Amygdala (tissue), 56 donors: ENCODE measurements at places on chromosomes 3 and 15.
A peak's percentile ranks its signal among the peaks of the same experiment; 100 is the strongest.

DNA sequence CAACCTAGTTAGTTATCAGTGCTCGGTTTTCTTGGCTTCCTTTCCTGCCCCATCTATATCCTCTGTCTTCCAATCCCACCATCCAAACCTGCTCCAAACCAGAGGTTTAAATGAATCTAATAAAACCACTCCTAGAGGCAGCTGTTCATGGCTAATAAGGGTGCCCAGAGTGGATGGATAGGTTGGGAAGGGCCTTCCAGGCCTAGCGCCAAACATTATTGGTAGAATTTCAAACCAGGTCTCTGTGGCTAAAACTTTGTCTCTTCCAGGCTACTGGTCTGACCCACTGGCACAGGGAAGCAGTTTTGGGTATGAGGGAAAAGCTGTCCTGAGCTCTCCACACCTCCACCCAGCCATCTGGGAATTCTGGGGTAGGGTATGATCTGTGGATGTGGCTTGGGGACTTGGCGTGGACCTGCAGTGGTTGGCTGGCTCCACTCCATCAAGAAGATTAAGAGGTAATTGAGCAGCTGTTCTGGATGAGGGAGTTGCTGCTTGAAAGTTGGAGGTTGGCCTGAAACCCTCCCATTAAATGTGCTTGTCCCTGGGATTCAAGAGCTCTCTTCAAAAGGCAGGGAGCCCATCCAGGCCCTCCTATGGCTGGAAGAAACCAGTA lies 29.3 kb upstream of the INSYN1 start:
- no peak for DNase-seq

- no peak for DNase-seq
Observed at GRCh38 chr3:101043687-101044078, 50.5 kb upstream of the ABI3BP start.

GRCh38 chr3:187215460-187215859 lies 18.2 kb downstream of the RTP1 start:
- DNase-seq, result no peak

GRCh38 chr15:92822216-92823144 lies 77.6 kb upstream of the CHD2 start:
- DNase-seq, result no peak

GRCh38 chr3:142963234-142963515 lies 299 bp downstream of the PAQR9 start:
- DNase-seq, result no peak

DNA sequence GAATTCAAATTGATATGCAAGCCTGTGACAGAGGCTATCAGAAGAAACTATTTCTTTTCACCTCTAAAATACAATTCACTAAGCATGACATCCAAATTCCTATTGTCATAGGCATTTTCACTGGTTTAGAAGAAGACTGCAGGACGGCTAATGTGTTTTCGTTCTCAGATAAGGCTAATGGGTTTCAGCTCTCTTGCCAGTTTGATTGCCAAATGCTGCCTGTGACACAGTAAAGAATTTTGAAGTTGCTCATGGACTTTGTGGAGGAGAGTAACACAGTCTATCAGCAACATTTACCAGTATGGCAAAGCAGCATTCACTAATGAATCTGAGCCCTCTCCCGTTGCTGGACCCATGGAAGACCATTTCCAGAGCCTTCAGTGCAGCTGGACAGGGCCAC lies 948.1 kb downstream of the FHIT start:
- no peak for DNase-seq

DNA sequence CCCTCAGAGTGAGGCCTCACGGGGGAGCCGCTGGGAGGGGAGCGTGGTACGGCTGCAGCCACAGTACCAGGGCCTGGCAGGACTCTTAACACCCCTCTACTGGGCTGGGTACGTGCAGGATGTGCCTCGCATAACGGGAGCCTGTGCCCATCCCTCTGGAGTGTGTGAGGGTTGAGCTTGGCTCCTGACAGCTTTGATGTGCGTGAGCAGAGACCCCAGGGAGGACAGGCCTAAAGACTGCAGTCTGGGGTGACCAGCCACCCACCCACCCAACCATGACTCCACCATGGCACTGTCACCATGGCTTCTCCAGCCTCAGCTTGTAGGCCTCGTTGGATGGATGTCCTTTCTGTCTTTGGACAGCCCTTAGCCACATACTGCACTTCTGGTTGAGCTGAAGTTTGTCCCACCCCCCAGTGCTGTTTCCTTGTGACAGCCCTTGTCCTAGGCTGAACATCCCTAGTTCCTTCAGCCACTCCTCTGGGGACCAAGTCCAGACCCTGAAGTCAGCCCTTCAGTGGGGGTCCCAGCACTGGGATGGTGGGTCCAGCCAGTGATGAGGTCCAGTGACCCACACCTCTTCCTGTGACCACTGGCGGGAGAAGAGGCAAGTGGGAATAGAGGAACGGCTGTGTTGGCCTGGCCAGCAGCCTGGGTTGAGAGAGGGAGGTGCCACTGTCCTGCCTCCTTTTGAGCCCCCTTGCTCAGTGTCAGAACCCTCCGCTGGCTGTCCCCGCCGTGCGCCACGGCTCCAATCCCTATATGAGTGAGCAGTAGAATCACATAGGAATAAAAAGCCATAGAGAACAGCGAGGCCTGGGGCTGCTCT lies 6.1 kb downstream of the GLYCTK start:
- no peak for DNase-seq

GRCh38 chr15:51620641-51621040 lies 1.9 kb downstream of the DMXL2 start:
- DNase-seq, result no peak

- DNase-seq, result no peak
Observed at GRCh38 chr3:188133219-188133618, 20.7 kb upstream of the LPP start.

- no peak for DNase-seq
Observed at GRCh38 chr15:60005352-60006202, 1.5 kb downstream of the FOXB1 start.

GRCh38 chr3:81788610-81789009 lies 27.2 kb upstream of the GBE1 start:
- no peak for DNase-seq

GRCh38 chr15:42214600-42214999 lies 6.5 kb upstream of the VPS39 start:
- no peak for DNase-seq

DNA sequence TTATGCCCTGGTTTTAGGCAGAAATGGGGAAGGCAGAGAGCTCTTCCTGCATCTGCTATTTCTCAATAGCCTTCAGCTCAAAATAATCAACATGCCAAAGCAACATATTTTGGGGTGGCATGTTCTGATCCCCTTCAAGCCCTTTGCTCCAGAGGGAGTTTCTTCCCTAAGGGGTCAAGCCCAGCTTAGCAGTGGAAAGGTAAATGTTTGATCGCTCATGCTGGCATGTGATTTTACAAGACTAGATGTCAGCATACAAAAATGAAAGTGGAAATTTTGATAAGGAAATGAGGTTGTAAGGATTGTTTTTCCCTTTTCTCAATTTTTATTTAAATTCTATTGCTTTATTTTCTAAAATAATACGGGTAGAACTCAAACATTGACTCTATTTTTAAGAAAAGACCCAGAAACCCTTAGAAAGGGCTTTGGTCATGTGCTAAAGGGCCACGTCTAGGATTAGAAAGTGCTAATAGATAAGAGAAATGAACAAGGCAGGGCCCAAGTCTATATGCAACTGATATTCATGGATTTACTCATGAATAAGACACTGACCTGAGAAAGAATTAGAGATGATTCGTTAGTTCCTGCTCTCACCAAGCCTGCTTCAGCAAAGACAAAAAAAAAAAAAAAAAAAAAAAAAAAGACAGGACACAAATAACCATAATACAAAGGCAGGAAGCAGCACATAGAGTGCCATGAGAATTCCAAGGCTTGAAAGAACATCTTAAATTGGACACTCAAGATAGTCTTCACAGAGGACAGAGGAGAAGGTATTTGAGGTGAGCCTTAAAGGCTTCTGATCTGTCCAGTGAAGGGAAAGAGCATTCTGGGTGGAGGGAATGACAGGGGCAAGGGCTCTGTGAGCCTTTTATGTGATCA lies 55.0 kb upstream of the NR2E3 start:
- no peak for DNase-seq

GRCh38 chr15:57872281-57873030 lies 165.9 kb downstream of the POLR2M start:
- no peak for DNase-seq

GRCh38 chr3:142724682-142725356 lies 985 bp downstream of the TRPC1 start:
- no peak for DNase-seq

DNA sequence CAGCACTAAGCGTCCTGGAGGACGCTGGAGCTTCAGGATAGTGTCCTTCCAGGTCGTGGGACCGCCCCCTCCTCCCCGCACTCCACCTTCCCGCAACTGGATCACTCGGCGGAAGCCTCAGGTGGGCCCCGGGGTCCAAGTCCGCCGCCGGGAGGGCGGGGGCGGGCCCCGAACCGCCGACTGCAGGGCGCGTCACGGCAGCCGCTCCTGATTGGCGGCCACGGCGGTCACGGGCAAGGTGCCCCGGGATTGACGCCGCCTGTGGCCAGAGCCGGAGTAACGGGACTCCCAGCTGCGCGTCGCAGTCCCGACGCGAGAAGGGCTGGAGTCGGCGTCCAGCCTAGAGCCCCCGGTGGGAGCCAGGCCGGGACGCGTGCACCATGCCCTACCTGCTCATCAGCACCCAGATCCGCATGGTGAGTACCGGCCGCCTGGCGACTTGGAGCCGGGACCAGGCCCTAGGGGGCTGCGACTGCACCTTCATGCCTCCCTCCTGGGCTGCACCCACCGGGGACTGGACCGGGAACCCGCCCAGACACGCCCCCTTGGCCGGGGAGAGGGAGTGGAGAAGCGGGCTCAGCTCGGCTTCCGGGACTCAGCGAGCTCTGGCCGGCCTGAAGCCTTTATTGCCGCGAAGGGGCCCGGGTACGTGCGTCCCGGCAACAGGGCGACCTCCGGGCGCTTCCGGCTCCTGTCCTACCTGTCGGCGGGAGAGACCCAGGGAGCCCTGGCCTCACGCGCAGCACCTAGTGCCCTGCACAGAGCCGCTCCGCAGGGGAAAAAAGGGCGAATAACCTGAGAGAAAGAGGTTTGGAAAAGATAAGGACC lies at the start of gene GCHFR:
Gene GCHFR (plus strand): TSS at position 268 of the 828 bp plus-strand sequence. CDS start 113 bp downstream, at position 381.
- DNase-seq, result peak; percentile 37

- no peak for DNase-seq
Observed at GRCh38 chr15:54585063-54585462, 606.8 kb downstream of the UNC13C start.

GRCh38 chr15:33328106-33328505 lies 17.3 kb downstream of the RYR3 start:
- no peak for DNase-seq

DNA sequence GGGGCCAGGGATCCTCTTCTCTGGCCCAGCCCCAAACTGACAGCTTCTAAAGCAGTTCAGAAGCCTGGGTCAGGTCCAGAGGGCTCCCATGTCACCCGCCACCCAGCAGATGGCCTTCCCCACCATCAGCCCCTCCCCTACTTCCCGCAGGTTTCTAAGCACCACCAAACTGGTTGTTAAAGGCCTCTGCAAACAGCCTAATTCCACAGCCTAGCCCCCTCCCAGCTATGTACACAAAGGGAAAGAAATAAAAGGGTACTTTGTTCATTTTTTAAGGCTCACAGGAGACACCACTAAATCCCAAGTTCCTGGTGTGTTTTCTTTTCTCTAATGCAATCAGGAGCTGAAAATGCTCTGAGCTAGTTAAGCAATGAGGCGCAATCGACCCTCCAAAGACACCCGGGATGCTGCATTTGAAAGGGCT lies 30.6 kb downstream of the PLCH1 start:
- DNase-seq, result no peak

DNA sequence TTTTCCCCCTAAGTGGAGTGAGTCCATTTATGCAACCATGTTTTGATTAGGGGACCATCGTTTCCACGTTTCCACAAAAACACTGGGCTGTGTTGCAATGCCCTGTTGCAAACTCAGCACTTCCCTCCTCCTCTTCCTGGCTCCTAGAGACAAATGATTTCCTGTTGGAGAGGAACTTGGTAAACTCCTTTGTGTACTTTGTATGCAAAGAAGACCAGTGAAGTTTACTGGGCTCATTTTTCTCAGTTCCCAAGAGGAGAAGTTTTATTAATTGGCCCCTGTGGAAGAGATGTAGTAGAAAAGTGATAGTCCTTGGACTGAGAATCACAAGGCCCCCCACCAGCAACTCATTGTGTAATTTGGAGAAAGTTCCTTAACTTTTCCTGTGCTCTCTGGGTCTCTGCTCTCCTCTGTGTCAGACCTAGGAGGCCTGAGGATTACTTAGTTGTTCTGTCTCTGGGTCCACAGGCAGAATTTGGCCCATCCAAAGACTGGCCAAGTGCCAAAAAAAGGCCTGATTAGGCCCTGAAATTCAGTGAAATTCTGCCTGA lies 95.0 kb downstream of the ATG7 start:
- no peak for DNase-seq

- no peak for DNase-seq
Observed at GRCh38 chr3:113261626-113262303, 50.4 kb downstream of the BOC start.

GRCh38 chr3:189966843-189967242 lies 153.9 kb downstream of the P3H2 start:
- DNase-seq, result no peak

DNA sequence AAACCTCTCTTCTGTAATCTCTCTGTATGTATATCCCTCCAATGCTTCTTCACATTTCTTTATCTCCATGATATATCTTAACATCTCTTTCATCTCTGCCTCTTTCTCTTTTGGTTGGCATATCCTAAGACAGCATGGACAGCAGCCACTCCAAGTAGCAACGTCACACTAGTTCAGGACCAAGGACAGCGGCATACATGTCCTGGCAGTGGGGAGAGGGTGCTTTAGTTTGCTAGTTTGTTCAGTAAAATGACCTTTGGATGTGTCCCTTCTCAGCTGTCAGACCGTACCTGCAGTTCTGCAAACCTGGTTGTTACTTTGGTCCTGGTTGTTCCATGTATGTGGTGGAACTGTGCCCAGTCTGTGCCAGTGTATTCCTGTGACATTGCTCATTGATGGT lies 225.6 kb upstream of the ROPN1 start:
- DNase-seq, result no peak

- DNase-seq, result no peak
Observed at GRCh38 chr3:365268-365667, 168.7 kb downstream of the CHL1 start.

GRCh38 chr3:37384117-37384516 lies 209.7 kb upstream of the LRRFIP2 start:
- no peak for DNase-seq

GRCh38 chr3:146895026-146895749 lies 290.0 kb upstream of the PLSCR5 start:
- no peak for DNase-seq

DNA sequence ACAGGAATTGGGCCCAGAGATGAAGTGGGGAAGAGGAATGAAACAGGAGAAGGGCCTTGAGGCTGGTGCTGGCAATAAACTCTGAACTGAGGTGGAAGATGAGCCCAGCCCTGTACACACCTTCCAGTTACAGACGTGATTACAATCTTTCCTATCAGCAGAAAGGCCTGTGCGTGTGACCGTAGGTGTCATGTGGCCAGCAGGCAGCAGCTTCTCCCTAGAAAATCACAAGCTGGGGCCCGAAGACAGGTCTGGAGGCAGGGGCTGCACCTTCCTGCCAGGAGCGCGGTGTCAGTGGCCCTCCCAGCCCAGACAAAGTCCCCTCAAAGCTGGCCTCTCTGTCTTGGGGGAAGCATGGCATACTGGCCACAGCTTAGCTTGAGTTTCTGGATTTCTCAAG lies 16.7 kb upstream of the PIGZ start:
- DNase-seq, result no peak
